Activated T-cell treated with anti-CD3 and anti-CD28 coated beads for 1 hour (primary cell): ENCODE measurements at places on chromosomes 6 and 20.

- DNase-seq, result no peak
These were observed 255.0 kb downstream of the NRN1 start for GRCh38 chr6:5751525-5752390.

DNA sequence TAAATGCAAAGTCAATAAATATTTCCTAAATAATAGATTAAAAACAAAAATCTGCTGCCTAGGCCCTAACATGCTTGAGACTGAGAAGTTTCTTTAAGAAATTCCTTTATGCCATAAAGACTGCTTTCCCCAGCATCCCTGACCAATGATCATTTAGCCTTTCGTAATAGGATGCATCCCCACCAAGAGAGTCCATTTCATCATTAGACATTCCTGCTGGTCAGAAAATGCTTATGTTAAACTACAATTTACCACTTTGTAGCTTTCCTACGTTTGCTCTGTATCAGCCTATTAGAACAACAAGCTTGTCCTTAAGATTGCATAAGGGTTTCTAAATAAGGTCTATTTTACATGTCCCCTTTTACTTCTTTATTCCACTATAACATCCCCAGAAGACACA, 59.8 kb upstream of the HSF2 start:
- no peak for DNase-seq

DNA sequence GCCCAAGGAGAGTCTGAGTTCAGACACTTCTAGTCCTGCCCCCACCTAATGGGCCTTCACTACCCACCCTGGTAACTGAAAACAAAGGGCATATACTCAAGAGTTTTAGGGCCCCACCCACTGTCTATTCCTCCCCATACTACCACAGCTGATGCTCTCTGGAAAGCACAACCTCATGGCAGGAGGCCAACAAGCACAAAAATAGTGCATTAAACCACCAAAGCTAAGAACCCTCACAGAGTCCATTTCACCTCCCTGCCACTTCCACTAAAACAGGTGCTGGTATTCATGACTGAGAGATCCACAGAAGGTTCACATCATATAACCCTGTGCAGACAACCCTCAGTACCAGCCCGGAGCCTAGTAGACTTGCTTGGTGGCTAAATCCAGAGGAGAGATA, 132.1 kb upstream of the ADGRB3 start:
- no peak for DNase-seq

DNA sequence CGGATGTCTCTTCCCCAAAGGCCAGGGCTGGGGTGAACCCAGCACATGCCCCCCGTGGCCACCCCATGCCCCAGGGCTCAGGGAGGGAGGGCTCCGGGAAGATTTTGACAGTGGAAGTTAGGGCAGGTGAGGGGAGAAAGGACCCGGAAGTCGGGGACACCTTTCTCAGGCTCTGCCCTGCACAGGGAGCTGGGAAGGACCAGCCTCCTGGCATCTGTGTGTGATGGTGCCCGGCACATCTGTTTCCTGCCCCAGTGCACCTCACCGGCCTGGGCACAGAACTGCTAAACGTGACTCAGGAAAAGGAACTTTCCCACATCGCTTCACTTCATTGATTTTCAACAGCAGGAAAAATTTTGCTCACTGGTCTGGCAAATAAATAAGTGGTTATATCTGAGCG, 141.1 kb upstream of the AFDN start:
- DNase-seq, result no peak

DNA sequence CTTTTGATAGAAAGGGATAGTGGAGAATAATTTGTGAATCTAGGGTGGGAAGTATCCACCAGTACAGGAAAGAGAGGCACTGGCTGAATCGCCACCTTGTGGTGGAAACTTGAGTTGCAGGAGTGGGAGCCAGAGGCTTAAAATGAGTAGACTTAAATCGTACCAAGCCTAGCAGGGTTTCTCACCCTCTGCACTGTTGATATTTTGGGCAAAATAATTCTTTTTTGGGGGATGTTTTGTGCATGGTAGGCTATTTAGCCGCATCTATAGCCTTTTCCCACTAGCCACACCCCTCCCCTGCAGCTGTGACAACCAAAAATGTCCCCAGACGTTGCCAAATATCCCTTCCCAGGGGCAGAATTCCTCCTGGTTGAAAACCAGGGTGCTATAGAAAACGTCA, 119.1 kb downstream of the DHX35 start:
- DNase-seq, result peak; percentile 80

DNA sequence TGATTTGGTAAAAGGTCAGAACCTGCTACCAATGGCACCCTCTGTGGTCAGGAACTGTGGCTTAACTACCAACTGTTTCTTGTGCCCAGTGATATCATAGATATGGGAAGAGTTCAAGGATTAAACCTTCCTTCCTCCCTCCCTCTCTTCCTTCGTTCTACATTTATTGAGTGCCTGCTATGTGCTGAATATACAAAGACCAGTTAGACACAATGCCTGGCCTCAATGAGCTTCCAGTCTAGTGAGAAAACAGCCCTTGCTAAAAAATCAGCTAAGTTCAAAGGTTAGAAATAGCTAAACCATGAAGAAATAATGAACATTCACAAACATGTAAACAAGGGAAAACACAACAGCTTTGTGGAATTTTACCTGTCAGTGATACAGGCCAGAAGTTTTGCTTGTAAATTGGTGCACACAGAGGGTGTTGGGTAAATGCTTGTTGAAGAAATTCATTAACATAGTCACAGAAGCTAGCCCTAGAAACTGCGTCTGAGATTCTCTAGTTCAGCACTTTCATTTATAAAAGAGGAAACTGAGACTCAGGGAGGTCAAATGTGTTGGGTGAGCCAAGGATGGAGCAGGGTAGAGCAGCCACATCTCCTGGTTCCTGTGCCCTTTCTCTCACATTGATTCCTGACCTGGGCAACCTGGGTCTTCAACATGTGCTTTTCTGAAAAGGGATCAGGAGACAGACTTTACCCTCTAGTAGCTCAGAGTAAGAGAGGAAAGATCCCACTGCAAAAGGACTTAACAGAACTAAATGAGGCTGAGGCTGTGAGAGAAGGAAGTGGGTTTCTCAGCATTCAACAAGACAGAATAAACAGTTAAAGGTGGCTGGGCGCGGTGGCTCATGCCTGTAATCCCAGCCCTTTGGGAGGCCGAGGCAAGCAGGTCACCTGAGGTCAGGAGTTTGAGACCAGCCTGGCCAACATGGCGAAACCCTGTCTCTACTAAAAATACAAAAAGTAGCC, 14.4 kb upstream of the FOXO3 start:
- no peak for DNase-seq

DNA sequence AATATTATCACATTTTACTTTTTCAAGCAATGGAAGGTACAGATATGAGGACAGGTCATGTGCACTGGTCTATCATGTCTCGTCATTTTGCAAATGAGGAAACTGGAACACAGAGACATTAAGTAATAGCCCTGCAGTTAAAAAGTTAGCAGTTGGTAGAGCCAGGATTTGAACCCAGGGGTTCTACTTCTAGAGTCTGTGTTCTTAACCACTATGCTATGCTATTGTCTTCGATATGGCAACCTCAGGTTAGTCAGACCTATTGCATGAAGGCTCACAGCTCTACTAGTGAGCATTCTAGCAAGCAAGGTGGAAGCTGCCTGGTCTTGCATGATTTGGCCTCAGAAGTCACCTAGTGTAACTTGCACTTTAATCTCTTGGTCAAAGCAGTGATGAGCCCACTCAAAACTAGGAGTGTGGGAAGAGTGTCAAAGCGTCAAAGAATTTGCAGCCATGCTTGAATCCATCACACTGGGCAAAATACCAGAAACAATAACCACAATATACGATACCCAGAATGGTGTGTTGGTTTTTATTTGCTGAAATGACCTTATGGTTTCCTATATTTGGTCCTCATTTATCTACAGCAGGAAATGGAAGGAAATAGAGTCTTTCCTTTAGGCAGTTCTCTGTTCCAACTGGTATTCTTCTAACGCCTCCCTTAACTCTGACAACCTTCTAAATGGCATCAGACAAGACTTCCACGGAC, 20.4 kb upstream of the BMP2 start:
- no peak for DNase-seq

- DNase-seq, result no peak
These were observed 51.9 kb upstream of the EPHA7 start for GRCh38 chr6:93471281-93471680.

- DNase-seq, result no peak
These were observed 50.2 kb downstream of the GFRA4 start for GRCh38 chr20:3612795-3613572.

GRCh38 chr6:5053864-5054244, 31.3 kb upstream of the PPP1R3G start:
- no peak for DNase-seq

GRCh38 chr6:117077300-117077699, 188.1 kb upstream of the VGLL2 start:
- DNase-seq, result no peak

- DNase-seq, result no peak
These were observed 8.5 kb upstream of the SOD2 start for GRCh38 chr6:159701413-159701999.

- DNase-seq, result no peak
These were observed 9.9 kb upstream of the WFDC2 start for GRCh38 chr20:45459606-45460005.
